ENCODE measurements at places on chromosomes 7 and 10.

GRCh38 chr7:100632951-100633717, 8.2 kb downstream of the TFR2 start:
- DNase-seq, result no peak

- DNase-seq, result no peak
These were observed 107.0 kb upstream of the PARD3 start for GRCh38 chr10:34922138-34922537.

DNA sequence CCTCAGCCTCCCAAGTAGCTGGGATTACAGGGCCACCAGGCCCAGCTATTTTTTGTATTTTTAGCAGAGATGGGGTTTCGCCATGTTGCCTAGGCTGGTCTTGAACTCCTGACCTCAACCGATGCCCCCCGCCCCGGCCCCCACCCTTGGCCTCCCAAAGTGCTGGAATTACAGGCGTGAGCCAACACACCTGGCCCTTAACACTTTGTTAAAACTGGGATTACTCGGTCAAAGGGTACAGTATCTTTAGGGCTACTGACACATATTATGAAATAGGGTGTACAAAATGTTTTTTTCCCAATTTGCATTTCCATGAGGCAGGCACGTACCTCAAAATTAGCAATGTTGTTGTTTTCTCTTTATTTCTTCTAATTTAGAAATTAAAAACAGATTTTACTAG, 11.5 kb downstream of the NUDT5 start:
- no peak for DNase-seq

GRCh38 chr7:66503036-66503370, 125.7 kb upstream of the KCTD7 start:
- DNase-seq, result peak; percentile 87

DNA sequence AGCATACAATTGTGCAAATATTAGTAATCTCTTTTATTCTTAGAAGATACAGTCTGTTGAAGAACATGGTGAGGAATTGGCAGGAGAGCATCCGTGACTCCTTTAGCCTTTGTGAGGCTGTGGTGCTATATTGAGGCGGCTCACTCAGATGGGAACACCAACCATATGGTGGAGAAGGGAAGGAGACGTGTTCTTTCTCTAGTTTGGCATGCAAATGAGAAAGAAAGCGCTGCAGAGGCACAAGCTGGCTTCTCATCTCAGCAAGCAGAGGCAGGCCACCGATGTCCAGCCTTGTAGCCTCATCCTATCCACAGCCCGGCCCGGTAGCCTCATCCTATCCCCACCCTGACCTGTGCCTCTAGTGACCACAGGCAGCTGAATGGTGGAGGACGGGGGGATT, 288.3 kb downstream of the CAMK1D start:
- DNase-seq, result no peak

DNA sequence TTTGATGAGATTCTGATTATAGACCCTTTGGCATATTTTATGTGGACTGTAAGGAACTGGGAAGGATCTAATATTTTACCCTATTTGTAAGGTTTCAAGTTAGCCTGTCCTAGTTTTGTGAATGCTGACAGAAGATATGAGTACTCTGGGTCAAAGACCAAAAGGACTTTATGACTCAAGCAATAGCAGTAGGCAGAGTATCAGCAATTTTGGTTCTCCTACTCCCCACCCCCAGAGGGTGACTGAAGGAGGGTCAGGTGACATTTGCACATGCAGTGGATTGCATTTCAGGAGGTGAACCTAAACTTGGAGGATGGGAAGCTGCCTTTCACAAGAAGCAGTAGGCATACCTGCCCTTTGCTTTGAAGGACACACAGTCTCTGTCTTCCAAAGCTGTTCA, 84.0 kb upstream of the KLF6 start:
- DNase-seq, result no peak

GRCh38 chr10:35368485-35369048, 32.3 kb downstream of the CCNY start:
- no peak for DNase-seq

DNA sequence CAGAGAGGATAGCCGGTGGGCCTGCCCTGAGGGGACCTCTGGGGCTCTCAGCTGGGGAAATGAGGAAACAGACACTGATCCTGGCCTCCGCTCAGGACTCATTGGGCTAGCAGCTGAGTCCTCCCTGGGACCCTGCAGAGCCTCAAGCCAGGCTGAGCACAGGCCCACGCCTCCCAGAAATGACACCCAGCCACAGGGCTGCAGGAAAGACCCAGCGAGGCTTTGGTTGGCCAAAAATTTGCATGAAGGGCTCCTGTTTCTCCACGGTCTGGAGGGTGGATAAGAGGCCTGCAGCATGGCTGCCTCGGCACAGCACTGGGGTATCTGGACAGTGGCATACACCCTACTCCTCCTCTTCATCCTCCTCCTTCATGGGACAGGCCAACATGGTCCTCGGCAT, 60.4 kb downstream of the ZNF33B start:
- no peak for DNase-seq

DNA sequence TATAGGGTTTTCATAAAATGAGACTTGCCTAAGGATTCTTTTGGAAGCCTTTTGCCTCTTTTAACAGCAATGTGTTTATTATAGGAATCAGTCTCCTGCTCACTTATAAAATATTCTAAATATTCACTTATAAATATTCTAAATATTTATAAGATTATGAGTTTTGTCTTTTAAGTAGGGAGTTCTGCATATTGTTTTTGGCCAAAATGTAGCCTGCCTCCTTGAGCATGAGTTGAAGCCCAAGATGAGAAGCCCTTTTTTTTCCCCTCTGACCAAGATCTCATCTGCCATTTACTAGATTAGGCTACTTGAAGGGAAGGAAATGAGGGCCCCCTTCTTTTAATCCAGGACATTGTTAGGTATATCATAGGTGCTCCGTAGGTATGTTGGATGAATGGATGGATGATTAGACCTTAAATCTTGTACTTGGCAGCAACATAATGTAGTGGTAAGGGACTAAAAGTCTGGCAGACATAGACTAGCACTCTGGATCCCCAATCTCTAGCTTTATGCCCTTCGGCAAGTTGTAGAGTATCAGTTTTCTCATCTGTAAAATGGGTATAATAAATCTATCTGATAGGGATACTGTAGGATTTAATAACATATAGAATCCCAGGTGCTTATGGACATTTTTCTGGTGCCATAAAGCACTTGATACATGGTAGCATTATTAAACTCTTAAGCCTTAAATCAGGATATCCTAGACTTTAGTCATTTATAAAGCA, 59.1 kb downstream of the ARID5B start:
- DNase-seq, result no peak

GRCh38 chr7:118183428-118183785, 557 bp upstream of the LSM8 start:
- DNase-seq, result no peak

- DNase-seq, result no peak
These were observed 51.3 kb upstream of the ZMIZ2 start for GRCh38 chr7:44697136-44698045.

Measured in mesenteric fat pad (tissue), 1 donor.